ENCODE measurements at places on chromosomes 12 and 14.

DNA sequence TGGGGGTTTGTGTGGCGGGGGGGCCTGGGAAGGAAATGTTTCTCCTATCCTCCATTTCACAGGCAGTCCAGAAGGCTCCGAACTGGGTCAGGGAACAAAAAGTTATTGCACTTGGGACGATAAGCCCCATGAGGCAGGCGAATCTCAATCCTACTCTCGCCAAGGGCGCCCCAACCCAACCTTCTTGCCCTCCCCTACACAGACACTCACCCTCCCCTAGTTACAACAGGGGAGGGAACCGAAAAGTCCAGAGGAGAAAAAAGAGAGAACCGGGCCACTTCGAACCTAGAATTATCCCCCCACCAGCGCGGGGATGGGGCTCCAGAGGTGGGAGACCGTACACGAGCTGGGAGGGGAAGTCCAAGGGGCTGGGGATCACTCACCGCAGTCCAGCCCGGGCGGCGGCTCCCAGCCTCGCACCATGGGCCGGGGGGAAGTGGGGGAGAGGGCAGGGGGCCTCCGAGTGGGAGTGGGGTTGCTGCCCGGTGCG, 357 bp downstream of the HOMEZ start:
- no peak for DNase-seq

DNA sequence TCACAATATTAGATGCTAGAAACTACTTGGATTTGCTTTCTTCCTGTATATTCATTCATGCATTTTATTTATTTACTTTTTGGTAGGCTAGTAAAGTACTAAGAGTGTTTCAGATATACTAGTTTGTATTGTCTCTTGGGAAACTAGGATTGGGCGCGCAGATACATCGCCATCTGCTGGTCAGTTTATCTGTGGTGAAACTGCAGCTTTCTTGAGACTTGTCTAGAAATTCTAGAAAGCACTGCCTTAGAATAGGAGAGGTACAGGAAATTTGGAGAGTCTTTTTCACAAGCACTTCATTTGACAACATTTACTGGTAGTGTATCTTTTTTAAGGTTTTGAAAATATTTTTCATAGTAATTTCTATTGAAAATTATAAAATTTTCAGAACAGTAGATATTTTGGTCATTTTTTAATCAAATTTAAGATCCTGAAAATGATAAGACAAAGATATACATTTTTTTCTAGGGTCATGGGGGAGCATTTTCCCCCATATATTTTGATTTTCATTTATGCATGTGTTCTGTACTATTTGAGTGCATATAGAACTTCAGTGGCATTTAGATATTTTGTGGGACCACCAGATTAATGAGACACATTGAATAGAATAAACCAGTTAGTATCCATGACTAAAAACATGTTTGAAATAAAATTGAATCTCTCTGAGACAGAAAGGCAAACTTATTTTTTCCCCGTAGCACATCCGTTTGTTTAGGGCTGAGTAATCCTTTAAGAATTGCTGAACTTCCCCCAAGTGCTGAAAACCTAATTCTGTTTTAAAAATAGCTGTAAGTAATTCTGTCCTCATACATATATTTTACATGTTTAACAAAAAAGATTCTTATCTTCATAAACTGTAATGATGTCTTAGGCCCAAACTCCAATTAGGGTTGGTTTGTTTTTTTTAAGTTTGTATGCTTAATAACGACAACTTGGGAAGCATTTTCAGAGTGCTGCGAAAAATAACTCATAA, 44.5 kb downstream of the SLC38A6 start:
- DNase-seq, result peak; percentile 4

DNA sequence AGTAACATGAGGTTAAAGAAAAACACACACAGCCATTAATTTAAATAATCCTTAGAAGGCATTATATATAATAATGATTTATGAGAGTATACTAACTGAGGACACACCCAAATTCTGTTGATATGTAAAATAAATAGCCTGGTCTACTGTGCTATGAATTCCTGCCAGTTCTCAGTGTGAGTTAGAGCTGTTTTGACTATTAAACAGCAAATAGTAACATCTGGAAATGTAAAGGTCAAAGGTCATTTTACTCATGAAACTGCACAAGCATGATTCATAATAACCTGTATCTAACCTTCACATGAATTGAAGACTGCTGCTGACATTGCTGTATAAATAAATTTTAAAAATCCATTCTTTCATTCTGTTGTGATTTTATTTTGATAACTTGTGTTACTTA, 966.7 kb downstream of the SLC6A15 start:
- DNase-seq, result no peak

DNA sequence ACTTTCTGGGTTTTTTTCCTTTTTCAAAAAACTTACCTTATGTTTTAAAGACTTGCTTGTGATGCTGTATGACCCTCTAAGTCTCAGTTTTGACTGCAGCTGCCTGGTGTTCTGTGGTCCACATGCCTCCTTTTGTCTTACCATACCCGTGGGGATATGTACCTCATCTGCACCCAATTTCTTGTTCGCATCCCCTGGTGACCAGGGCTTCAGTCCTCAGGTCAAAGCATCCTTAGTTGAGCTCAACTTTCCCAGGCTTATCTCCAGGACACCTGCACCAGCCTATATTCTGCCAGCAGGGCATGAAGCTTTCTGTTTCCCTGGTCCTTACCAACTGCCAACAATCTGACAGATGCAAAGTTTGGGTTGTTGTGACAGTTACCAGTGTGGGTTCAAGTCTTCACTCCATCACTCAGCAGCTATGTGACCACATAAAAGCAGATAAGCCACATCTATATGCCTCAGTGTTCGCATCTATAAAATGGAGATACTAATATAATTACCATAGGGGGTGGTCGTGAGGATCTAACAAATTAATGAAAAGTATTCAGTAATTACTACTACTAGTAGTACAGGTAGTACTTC, 94.0 kb downstream of the NTF3 start:
- no peak for DNase-seq

DNA sequence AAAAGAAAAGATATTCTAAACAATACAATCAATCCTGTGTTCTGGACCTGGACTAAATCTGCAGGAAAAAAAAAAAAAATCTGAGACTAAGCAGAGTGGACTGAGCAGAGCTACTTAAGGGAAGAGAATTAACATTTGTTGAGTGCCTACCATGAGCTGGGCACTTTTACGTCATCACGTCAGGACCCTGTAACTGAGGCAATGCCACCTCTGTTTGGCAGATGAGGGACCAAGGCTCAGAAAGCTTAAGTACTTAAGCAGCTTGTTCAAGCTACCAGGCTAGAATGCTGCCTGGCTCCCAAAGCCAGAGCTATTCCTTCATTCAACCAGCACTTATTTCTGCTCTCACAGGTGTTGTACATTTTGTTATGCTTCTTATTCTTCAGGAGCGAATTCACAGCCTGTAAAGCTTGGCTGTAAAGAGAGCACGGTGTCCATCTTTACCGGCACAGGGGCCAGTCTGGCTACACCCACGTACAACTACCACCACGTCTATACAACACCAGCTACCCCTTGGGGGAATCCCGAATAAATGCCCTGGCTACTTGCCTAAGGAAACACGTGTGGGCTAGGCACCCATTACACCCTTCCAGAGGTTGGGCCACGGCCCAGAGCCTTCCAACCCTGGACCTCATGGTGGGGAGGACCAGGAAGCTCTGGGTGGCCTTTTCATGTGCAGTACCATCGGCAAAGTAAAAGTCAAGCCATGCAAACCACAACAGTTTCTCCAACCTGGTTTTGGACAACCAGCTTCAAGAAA, 27.0 kb downstream of the TMCC3 start:
- DNase-seq, result no peak

DNA sequence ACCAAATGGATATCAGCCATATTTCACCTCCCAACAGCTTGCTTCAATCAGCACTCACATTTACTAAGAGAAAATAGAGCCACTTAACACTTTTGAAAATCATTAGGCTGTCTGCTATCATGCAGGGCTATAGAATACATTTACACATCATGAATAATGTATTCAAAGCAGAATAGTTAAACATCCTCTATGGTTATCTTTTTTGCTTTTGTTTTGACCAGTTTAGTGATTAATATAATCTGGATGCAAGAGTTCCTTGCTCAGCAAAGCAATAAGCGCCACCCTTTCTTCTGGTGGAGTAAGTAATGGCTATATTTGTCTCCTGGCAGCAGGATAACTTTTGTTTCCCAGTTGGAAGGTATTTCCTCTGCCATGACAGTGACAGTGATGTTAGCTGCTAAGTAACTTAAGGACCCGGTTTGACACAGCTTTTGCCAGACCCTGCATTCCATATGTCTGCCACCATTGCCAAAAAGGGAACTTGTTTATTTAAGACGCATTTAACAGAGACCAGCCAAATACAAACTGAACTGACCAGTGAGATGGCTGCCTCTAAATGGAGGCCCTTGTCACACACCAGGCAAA, 70.3 kb upstream of the NR2C1 start:
- DNase-seq, result no peak

- no peak for DNase-seq
These were observed 317.6 kb downstream of the SOX5 start for GRCh38 chr12:23631786-23632377.

DNA sequence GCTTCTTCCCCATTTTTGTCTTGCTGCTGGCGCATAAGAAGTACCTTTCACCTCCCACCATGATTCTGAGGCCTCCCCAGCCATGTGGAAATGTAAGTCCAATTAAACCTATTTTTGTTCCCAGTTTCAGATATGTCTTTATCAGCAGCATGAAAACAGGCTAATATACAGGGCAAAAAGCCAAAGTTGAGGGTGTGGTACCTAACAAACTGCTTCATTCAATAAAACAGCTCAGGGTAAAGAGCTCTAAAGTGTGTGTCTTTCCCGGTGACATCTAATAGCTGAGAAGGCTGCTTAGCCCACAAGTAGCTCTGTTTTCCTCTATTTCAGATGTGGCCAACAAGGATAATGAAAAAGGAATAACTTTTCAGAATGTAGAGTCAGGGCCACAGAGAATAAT, 76.7 kb upstream of the SLC8A3 start:
- DNase-seq, result no peak

DNA sequence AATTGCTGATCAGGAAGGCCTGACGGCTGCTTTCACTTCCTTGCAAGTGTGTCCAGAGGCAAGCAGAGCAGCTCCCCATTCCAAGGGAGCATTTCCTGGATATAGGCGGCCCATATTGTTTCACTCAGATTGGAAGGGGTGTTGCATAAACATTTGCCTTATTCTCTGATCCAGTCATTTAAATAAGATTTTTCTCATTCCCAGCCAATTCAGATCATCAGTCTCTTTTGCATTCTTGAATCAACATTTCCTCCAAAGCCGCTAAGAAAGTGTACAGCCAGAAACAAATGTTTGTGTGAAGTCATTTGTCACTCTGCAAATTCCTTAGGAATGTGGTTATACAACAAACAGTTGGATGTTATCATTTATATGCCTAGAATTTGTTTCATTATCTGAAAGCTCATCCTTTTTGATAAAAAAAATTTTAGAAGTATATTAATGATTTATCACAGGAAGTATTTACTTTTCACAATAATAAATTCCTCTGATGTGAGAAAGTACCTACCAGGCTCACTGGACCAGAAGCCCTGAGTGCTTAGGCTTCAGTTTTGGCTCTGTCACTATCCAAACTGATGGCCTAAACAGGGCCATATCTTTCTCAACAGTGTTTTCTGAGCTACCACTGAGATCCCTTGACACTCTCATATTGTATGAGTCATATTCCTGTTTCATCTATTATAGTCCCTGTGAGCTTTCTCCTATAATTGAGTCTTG, 379.6 kb downstream of the CCDC91 start:
- DNase-seq, result no peak

DNA sequence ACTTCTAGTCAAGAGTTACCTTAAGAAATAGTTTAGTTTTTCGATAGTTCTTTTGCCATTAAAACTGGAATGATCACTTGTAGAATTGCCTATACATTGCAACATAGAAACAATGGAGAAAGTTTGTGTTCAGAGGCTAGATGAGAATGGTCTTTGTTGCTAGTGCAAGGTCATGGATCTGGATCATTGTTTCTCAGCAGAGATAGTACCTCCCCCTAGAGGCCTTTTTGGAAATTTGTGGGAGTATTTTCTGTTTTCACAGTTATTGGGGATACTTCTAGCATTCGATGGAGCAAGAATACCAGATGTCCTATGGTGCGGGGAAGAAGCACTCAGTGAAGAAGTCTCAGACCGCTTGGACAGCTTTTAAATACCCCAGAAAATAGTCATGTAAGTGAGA, 138.8 kb upstream of the HMGA2 start:
- no peak for DNase-seq

- no peak for DNase-seq
These were observed 99.4 kb downstream of the EPS8 start for GRCh38 chr12:15689751-15690191.

- DNase-seq, result peak; percentile 34
These were observed 811 bp upstream of the FBRSL1 start for GRCh38 chr12:132489078-132489601.

DNA sequence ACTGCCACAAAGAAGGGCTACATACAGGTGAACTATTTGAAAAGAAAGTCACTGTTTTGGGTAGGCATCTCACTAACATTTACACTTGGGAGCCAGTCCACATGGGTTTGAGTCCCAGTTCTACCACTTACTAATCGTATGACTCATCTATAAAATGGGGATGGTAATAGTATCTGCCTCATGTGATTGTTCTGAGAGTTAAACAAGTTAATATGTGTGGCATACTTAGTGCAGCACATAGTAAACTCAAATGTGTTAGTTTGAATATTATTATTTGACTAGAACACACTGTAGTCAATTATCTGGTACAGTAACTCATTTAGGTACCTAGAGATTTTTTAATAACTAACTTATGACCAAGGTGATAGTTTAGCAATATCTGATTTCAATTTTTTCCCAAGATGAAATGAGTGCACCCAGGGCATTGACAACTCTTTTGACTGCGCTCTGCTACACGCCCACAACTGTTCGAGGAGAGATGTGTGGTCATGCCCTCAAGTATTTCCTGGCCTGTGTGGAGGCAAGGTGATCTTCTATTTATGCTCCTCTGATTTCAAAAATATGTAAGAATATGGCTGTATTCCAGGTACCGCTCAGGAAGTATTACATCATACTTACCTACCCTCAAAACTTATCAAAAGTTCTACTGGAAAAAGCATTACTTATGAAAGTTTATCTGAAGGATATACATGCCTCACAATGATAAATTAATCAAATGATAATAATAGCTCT, 210.6 kb upstream of the EGLN3 start:
- no peak for DNase-seq

GRCh38 chr12:89162589-89163261, 189.6 kb downstream of the DUSP6 start:
- no peak for DNase-seq

DNA sequence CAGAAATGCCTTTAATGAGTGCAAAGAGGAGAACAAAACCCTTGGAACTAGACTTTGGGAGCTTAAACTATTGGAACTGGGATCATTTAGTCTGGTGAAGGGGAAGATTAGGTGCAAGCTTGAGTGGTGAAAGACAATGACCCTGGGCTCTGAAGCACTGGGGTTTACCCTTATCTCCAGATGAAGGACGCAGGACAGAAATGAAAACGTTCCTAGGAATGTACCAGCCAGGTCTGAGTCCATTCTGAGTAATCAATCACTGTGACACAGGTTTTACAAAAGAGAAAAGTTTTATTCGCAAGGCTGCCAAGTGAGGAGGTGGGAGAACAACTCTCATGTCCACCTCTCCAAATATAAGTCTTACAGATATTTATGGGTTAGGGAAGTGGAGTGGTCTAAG, 249.1 kb downstream of the LRIG3 start:
- no peak for DNase-seq

- DNase-seq, result no peak
These were observed 1.4 kb upstream of the JAG2 start for GRCh38 chr14:105169776-105170655.

Data from stimulated activated CD8-positive, alpha-beta memory T cell treated with anti-CD3 and anti-CD28 coated beads, Interleukin-7, amount 100 ng/mL, for 1 hour (primary cell).